ENCODE measurements at places on chromosomes 2 and 18.
A peak's percentile ranks its signal among the peaks of the same experiment; 100 is the strongest.

DNA sequence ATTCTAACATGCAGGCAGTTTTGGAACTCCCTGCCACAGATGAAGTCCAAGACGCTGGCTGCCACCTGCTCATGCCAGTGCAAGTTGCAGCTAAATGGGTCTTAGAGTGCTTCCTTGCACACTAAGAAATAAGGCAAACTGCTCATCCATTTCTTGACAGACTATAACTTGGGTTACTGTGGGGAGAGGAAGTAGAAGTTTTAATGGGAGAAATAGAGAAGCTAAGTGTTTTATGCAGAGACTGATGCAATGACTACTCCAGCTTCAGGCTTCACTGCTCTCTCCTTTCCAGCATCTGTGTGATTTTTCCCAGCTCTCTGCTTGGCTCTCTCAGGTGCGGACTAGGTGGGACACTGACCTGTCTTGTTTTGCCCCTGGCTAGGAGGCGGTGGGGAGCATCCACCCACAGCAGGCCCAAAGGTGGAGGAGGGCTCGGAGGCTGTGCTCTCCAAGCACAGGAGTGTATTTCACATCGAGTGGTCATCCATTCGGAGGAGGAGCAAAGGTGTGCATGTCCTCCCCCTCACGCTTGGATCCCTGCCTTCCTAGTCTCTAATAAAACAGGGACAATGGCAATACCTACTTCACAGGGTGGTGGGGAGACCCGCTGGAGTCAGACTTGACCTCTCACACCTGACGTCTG lies 48.2 kb downstream of the SLC14A2 start:
- H3K27me3 ChIP-seq: no peaks in the 10 kb centered on the region
- H3K27ac ChIP-seq: no peak overlapping the region
- no peaks in the 10 kb centered on the region for H3K36me3 ChIP-seq
- DNase-seq: no peak
- H3K4me1 ChIP-seq: no peaks in the 10 kb centered on the region

GRCh38 chr2:41933046-41933420 lies 114.8 kb upstream of the PKDCC start:
- no peaks in the 10 kb centered on the region for H3K27me3 ChIP-seq
- H3K4me1 ChIP-seq: peaks cover 40% of the 10 kb centered on the region
- no peak for DNase-seq
- H3K4me3 ChIP-seq: no peak overlapping the region
- peak overlapping the region; percentile 90 for H3K27ac ChIP-seq

- H3K4me3 ChIP-seq: no peak overlapping the region
- no peak for DNase-seq
- H3K36me3 ChIP-seq: no peaks in the 10 kb centered on the region
- no peak overlapping the region for H3K27ac ChIP-seq
- H3K27me3 ChIP-seq: no peaks in the 10 kb centered on the region
- H3K4me1 ChIP-seq: no peaks in the 10 kb centered on the region
Measured at GRCh38 chr2:207516206-207516605, 13.6 kb upstream of the CREB1 start.

GRCh38 chr2:10518470-10519393 lies 70.6 kb upstream of the ODC1 start:
- H3K27ac ChIP-seq: no peak overlapping the region
- H3K27me3 ChIP-seq: no peaks in the 10 kb centered on the region
- peak; percentile 3 for DNase-seq
- H3K36me3 ChIP-seq: no peaks in the 10 kb centered on the region
- no peak overlapping the region for H3K4me3 ChIP-seq

DNA sequence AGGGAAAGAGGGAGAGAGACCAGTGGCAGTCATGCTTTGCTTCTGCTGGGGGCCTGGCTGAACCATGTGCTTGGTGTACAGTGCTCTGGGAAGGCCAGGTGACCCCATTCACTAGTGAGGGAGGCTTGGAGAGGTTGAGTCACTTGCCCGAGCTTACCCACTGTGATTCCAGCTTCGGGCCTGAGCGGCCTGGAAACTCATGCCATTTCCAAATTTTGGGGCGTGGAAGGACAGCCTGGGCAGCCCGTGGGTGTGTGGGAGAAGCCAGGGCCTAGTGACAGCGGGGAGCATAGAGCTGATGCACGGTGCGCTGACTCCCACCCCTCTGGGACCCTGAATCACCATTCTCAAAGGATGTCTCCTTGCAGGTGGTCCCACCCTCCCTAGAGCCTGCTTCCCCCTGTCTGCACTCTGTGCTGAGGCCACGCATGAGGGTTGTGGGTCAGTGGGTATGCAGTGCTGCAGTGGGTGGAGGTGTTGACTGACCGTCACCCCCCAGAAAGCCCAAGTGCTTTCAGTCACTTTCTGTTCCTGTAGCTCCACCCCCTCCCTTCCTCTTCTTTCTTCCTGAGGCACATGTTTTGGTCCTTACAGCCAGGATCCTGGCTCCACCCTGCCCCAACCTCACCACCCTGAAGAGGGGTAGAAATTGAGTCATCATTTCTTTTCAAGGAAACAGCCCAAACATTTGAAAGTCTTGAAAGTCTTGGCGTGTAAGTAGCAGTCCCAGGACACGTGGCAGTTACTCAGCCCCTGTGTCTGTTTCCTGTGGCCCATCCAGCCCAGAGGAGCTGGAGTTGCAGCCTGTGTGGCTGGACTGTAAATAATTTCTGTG lies 69.3 kb upstream of the MCFD2 start:
- H3K4me3 ChIP-seq: no peak overlapping the region
- H3K36me3 ChIP-seq: no peaks in the 10 kb centered on the region
- H3K4me1 ChIP-seq: peaks cover 20% of the 10 kb centered on the region

GRCh38 chr2:39782591-39782990 lies 3.5 kb upstream of the THUMPD2 start:
- H3K36me3 ChIP-seq: no peaks in the 10 kb centered on the region
- peaks cover under 1% of the 10 kb centered on the region for H3K4me1 ChIP-seq

DNA sequence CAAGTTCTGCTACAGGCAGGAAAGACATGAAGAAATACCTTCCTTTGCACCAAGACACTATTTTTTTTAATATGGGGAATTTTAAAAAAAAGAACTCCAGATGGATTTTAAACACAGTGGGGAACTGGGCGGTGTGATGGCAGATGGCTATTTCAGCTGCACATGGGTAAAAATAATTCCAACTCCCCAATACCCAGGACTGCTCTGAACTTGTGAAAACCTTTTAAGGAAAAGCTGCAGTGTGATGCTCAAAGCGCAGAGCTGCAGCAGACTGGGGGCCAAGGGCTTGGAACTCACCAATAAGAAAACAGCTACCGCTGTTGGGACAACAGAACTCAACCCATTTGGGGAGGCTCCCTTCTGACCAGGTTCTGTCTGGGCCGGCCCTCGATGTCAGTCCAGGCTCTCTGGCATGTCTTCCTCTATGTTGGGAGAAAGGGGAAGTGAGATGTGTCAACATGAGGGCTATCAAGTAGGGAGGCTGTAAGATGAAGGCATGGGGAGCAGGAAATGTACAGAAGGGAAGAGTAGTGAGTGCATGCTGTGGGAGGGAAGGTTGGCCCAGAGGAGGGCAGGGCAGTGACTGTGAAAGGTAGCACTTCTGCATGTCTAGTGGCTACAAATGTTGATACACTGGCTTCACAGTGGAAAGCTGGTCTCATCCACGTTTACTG lies 64.0 kb upstream of the SLC14A2 start:
- no peak overlapping the region for H3K4me3 ChIP-seq
- no peak overlapping the region for H3K27ac ChIP-seq
- no peak for DNase-seq
- H3K4me1 ChIP-seq: peaks cover 8% of the 10 kb centered on the region

DNA sequence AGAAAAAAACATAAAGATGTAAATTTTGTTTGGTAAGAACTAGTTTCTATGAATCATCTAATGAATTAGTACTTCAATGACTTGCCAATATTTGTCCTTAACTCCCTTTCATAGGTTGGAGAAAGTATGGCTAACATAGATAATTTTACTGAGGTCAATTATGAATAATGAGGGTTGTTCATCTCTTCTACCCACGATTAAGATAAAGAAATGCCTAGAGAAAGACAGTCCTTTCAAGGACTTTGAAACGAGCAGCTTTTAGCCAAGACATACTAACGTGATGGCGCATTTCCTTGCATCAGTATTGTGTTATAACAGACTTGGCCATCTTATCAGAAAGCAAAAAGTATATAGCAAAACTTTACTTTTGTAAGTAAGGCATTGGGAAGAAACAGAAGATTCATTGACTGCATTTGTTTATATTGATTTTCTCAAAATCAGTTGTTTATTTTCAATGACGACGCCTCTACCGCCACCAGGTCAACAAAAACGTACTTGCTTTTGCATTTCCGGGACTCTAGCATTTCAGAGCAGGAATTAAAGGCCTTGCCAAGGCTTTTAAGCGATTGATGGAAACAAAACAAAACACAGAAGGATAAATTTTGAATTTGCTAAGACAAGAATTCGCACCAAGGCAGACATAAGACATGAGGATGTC lies 961 bp downstream of the RBM43 start:
- H3K4me1 ChIP-seq: peaks cover 6% of the 10 kb centered on the region
- H3K27me3 ChIP-seq: no peaks in the 10 kb centered on the region
- H3K4me3 ChIP-seq: peak overlapping the region; percentile 88
- peak overlapping the region; percentile 99 for H3K27ac ChIP-seq
- no peaks in the 10 kb centered on the region for H3K36me3 ChIP-seq
- DNase-seq: no peak

GRCh38 chr2:127392133-127392827 lies 4.5 kb upstream of the MAP3K2 start:
- H3K4me1 ChIP-seq: peaks cover 14% of the 10 kb centered on the region
- H3K4me3 ChIP-seq: no peak overlapping the region
- no peak overlapping the region for H3K27ac ChIP-seq
- no peak for DNase-seq
- no peaks in the 10 kb centered on the region for H3K36me3 ChIP-seq

DNA sequence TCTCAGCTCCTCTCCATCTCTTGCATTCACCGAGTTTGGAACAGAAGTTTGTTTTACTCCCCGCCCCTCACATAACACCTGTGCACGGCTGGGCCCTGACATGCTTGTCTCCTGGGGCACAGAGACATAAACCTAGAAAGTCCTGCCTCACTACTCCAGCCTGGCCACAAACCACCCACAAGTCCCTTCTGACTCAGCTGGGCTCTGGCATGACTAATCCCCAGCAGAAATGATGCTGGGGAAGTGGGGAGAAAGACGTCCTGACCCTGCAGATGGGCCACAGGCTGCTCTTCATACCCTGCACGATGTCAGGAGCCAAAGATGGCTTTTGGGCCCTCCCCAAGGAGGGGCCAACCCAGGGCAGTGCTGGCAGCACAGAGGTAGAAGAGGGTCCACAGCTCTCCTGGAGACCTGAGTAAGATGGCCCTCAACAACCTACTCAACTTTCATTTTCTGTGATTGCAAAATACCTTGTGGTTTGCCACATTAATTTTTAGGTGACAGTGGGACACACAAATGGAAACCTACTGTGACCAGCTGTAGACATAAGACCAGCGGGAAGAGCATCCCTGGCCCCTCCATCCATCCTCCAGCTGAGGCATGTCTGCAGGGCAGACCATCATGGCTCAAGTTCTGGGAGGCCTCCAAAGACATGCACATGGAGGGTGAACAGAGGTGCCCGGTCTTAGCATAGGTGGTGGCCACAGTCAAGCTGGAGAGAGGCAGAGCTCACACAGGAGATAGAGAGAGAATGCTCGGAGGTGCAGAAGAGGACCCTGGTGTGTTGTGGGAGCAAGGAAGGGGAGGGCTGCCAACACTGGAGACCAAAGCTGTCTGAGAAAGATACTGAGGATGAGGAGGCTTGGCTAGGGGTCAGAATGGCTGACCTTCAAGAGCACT lies 40.0 kb downstream of the DNMT3A start:
- H3K27me3 ChIP-seq: no peaks in the 10 kb centered on the region
- H3K4me1 ChIP-seq: peaks cover 5% of the 10 kb centered on the region

DNA sequence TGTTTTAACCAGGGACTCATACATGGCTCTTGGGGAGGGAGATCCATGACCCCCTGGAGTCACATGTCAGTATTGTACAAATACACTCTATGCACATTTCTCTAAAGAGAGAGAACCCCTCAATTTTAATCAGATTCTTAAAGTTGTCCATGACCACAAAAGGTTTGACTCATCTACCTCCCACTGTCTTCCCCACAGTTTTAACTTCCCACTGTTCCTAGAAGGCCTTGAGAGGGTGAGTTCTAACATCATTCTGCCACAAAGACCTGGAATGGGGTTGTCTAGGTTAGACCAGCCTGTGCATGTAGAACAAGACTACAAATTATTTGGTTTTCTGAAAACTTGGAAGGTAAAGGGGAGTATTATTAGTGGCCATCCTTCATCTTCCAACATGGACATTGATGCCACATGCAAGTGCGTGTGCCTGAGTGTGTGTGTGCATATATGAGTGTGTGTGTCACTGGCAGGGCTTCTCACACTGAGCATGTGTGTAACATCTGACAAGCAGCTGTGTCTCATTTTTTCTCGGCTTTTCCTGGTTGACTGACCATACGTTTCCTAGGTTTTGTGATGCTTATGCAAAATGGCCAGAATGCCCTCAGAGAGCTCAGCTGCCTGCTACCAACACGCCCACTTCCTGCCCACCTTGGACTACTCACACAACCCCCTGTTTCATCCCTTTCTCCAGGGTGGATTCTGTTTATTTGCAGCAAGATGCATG lies 94.6 kb upstream of the LGALSL start:
- H3K4me1 ChIP-seq: peaks cover 14% of the 10 kb centered on the region
- no peak overlapping the region for H3K4me3 ChIP-seq
- H3K36me3 ChIP-seq: no peaks in the 10 kb centered on the region
- H3K27me3 ChIP-seq: no peaks in the 10 kb centered on the region

GRCh38 chr2:140892911-140893637 lies 1237.7 kb downstream of the LRP1B start:
- no peak overlapping the region for H3K4me3 ChIP-seq
- H3K4me1 ChIP-seq: no peaks in the 10 kb centered on the region
- no peak for DNase-seq
- no peak overlapping the region for H3K27ac ChIP-seq

- no peak overlapping the region for H3K4me3 ChIP-seq
- H3K36me3 ChIP-seq: no peaks in the 10 kb centered on the region
- H3K4me1 ChIP-seq: peaks cover 5% of the 10 kb centered on the region
- H3K27me3 ChIP-seq: no peaks in the 10 kb centered on the region
Measured at GRCh38 chr18:11245879-11246278, 96.5 kb upstream of the PIEZO2 start.

- DNase-seq: no peak
- no peak overlapping the region for H3K4me3 ChIP-seq
- no peaks in the 10 kb centered on the region for H3K27me3 ChIP-seq
- H3K4me1 ChIP-seq: no peaks in the 10 kb centered on the region
Measured at GRCh38 chr2:14750433-14750832, 117.9 kb downstream of the LRATD1 start.

- H3K36me3 ChIP-seq: no peaks in the 10 kb centered on the region
- H3K4me1 ChIP-seq: peaks cover 17% of the 10 kb centered on the region
- H3K27ac ChIP-seq: peak overlapping the region; percentile 76
- peak; percentile 42 for DNase-seq
Measured at GRCh38 chr2:20439193-20439475, 7.7 kb upstream of the RHOB start.

DNA sequence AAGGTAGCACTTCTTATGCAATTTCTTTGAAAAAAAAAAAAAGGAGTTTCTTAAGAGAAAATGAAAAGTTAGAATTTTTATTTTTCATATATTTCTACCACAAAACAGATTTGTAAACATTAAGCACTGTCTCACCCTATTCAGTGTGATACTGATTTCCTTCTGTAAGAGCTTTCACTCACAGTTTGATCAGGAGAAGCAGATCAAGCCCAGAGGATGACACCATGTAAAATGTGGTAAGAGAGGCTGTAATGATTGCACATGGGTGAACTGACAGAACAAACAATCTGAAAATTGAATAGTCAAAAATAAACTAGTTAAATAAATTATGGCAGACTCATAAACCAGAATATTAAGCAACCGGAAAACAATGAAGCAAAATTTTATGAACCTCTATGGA lies 54.5 kb downstream of the MEMO1 start:
- no peaks in the 10 kb centered on the region for H3K4me1 ChIP-seq
- no peak overlapping the region for H3K4me3 ChIP-seq
- no peak overlapping the region for H3K27ac ChIP-seq
- H3K27me3 ChIP-seq: no peaks in the 10 kb centered on the region
- no peak for DNase-seq
